Midbrain (tissue), 1 donor: ENCODE measurements at places on chromosomes 13 and 19.

DNA sequence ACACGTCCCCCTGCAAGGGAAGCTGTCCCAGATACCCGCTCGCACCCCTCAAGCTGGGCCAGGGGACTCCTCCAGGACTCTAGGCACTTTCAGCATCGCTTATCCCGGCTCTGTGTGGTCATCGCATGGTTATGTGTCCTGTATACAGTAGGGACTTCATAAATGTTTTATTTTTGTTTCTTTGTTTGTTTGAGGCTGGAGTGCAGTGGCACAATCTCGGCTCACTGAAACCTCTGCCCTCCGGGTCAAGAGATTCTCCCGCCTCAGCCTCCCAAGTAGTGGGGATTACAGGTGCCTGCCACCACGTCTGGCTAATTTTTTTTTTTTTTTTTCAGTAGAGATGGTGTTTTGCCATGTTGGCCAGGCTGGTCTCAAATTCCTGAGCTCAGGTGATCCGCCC, 7.5 kb downstream of the ANGPTL8 start:
- DNase-seq = no peak

- no peak for DNase-seq
These were observed 66.7 kb downstream of the FOXO1 start for GRCh38 chr13:40599747-40600146.

DNA sequence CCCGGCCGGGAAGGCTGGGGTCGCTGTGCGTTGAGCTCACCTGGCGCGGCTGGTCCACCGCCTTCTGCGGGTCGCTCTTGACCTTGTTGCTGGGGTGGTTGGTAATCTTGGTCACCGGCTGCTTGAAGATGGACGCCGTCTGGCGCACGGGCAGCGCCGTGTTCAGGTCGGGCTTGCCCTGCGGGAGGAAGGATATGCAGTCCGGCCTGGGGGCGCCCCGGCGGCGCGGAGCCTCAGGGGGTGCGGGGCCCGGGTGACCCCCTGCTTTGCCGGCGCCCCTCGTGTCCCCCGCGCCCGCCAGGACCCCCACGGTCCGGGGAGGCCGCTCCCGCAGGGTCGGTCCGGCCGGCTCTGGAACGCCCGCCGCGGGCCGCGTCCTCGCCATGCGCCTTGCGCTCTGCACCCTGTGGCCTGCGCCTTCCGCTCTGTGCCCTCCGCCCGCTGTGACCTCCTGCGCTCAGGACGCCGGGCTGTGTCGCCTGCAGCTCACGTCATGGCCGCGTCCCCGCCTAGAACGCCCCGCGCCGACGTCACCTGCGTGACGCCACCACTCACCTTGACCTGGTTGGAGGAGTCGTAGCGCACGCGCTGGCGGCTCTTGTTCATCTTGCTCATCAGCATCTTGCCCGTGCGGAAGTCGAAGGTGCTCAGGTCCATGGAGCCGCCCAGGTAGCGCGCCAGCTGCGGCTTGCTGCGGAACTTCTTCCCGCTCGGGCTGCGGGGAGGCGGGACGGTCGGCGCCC, 8.0 kb downstream of the MBD3 start:
- no peak for DNase-seq

GRCh38 chr19:55340784-55341147, 1.1 kb downstream of the KMT5C start:
- DNase-seq = no peak

- peak; percentile 23 for DNase-seq
These were observed 15.7 kb downstream of the GARRE1 start for GRCh38 chr19:34269968-34270621.

DNA sequence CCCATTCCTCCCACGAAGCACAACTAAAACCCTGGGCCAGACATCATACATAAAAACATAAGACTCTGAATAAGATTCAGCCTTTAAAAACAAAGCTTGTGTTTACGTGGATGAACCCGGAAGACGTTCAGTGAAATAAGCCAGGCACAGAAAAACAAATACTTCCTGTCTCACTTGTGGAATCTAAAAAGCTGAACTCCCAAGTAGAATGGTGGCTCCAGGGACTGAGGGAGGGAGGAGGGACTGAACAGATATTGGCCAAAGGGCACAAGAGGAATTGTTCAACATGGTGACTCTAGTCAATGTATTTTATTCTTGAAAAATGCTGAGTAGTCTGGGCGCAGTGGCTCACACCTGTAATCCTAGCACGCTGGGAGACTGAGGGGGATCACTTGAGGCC, 35.7 kb upstream of the TPM4 start:
- no peak for DNase-seq

DNA sequence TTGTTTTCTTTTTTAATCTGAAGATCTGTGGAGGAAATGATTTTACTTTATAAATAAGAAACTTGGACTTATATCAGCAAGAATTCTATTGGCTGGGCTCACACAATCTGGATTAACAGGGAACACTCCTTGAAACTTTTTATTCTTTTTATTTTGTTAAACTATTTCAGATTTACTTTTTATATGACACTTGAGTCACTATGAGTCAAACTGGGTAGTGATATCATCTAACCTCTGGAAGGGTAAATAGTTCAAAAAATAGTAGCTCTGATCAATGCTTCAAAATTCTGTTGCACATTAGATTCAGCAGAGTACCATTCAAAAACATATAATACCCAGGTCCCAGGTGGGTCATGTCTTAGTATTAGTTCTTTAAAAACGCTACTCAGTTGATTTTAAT, 55.1 kb upstream of the NBEA start:
- DNase-seq = no peak

DNA sequence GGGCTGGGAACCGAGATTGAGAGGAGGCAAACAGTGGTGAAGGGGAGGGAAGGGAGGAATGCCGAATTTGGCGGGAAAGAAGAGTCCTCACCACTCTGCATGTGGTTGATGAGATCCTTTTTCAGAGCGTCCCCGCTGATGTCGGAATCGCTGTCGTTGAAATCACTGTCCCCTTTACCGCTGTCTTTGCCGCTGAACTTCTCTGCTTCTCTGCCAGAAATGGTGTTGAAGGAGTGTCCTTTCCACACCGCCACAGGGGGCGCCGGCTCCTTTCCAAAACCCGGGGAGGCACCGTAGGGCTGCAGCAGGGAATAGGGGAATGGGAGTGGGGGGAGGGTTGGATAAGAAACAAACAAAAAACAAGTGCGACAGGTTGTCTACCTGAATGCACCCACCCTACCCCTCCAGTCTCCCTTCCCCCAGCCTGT, 3.1 kb downstream of the PCDH8 start:
- DNase-seq = no peak

DNA sequence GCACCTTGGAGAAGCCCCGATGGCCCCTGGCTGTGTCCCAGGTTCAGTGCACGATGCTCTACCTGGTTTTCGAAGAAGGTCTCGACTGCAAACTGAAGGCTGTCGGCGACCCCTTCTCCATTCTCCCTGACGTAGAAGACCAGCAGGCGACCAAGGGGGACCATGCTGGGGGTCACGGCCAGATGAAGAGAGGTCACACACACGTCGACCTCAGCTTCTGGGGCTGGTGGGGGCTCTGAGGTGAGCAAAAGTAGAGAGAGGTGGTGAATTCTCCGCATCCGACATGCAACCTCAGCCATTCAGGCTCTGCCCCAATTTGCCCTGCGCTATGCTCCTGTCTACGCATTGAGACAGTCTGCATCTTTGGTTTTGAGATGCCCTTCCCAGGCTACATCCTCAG, 49.3 kb downstream of the CPAMD8 start:
- no peak for DNase-seq

- no peak for DNase-seq
These were observed 403.5 kb upstream of the GPC6 start for GRCh38 chr13:92823059-92823458.

GRCh38 chr13:26377038-26377437, 123.1 kb downstream of the CDK8 start:
- DNase-seq = no peak

DNA sequence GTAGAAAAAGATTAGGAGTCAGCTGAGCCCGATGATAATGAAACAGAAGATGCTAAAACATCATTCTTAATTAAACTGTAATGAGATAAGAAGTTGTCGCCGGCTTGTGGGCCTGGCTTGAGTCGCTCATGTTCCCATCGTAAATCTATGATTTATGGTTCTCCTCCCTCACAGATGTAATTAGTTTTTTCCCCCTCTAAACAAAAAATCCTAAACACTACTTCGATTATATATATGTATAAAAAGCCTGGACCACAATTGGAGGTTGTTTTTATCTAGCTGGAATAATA, 151.3 kb downstream of the PTPRS start:
- DNase-seq = no peak

DNA sequence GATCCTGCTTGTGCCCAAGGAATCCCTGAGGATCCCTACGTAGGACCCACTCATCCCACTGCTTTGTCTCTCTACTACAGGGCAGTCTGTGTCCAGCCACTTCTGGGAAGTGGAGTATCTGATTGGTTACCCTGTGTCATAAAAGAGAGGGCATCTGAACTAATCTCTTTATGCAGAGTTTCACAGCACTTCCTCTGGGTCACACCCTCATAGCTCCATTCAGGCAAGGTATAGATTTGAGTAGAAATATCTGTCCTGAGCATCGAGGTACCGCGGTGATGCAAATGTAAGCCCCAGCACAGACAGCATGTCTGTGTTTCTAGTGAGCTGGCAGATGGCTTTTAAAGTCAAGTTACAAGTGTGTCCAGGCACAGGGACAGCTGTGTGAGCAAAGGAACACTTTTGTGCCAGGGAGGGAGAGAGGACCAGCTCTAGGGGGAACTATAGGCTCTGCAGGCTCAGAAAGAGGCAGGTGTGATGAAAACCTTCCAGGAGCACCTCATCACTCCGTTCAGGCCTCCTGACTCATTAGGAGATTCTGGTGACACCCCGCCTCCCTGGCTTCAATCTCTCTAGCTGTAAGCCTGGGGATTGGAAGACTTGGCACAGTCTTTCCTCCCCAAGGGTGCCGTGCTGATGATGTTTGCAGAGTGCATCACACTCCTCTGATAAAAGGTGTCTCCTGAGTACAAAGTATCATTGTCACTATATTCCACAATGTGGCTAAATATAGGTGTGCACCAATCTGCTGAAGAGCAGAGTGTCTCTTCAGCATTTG, 84.3 kb upstream of the UBL3 start:
- DNase-seq = no peak

GRCh38 chr13:109182777-109183465, 553.5 kb downstream of the MYO16 start:
- DNase-seq = no peak

GRCh38 chr19:34041925-34042521, 130.3 kb upstream of the LSM14A start:
- peak; percentile 78 for DNase-seq

DNA sequence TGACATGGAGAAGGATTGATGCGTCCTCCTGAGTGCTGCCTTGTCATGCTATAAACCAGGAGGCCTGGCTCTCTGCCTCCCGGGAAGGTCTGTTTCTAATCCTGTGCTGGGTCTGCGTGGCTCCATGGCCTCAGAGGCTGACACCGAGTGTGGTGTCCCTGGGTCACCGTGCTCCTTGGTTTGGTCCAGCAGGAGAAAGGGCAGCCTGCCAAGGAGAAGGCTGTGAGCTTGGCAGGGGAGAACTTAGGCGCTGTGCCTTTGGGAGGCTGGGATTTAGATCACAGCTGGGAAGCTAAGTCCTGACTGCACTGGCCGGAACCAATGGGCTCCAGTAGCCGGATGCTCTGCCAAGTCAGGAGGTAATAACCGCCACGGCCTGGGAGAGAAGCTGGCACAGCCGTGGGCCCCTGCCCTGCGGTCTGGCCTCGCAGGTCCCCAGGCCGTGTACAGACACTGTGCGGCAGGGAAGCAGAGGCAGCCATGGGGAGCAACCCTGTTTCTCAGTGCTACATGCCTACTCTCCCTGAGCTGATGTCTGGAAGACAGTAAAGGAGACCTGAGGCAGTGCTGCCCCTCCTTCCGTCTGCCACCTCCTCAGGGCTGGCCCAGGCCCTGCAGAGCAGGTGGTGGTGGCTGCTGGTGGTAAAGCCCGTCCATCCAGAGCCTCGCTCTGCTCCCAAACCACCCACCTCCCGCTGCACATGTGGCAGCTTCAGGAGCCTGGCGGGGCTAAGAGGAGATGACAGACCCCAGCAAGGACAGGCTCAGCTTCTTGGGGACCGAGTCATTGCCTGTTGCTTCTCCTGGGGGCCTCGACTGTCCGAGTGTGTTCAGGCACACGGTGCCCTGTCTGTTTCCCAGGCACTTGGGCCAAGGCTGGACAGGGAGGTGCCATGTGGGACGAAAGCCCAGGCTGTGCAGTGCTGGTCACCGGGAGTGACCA, 44.9 kb downstream of the C13orf46 start:
- DNase-seq = peak; percentile 70

DNA sequence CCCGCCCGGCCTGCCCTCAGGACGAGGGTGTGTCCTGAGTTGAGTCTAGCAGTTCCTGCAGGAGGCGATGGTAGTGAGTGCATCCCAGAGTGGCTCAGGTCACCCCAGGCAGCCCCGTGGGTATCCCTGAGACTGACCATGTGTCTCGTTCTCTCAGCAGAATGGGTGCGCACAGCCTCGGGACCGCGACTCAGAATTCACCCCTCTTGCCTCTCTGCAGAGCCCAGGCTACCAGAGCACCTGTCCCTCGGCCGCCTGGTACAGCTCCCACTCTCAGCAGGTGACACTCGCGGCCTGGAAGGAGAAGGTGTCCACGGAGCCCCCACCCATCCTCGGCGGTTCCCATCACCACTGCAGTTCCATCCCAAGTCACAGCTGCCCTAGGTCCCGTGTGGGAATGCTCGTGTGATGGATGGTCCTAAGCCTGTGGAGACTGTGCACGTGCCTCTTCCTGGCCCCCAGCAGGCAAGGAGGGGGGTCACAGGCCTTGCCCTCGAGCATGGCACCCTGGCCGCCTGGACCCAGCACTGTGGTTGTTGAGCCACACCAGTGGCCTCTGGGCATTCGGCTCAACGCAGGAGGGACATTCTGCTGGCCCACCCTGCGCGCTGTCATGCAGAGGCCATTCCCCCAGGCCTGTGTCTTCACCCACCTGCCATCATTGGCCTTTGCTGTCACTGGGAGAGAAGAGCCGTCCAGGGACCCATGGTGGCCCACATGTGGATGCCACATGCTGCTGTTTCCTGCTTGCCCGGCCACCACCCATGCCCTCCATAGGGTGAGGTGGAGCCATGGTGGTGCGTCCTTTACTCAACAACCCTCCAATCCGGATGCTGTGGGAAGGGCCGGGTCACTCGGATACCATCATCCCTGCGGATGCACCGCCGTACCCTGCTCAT, 87.1 kb upstream of the MCF2L start:
- no peak for DNase-seq

- peak; percentile 10 for DNase-seq
These were observed 27.3 kb downstream of the TM9SF2 start for GRCh38 chr13:99528547-99528946.

GRCh38 chr19:40284501-40285352, at the start of gene AKT2:
Gene AKT2, minus strand, starts transcription at chr19:40285345. Its CDS starts 20,078 bp downstream, at chr19:40265267.
- DNase-seq = peak; percentile 77

- no peak for DNase-seq
These were observed 924 bp downstream of the TNFSF13B start for GRCh38 chr13:108270442-108270841.
